ENCODE measurements at places on chromosomes 1 and 21.
A peak's percentile ranks its signal among the peaks of the same experiment; 100 is the strongest.

DNA sequence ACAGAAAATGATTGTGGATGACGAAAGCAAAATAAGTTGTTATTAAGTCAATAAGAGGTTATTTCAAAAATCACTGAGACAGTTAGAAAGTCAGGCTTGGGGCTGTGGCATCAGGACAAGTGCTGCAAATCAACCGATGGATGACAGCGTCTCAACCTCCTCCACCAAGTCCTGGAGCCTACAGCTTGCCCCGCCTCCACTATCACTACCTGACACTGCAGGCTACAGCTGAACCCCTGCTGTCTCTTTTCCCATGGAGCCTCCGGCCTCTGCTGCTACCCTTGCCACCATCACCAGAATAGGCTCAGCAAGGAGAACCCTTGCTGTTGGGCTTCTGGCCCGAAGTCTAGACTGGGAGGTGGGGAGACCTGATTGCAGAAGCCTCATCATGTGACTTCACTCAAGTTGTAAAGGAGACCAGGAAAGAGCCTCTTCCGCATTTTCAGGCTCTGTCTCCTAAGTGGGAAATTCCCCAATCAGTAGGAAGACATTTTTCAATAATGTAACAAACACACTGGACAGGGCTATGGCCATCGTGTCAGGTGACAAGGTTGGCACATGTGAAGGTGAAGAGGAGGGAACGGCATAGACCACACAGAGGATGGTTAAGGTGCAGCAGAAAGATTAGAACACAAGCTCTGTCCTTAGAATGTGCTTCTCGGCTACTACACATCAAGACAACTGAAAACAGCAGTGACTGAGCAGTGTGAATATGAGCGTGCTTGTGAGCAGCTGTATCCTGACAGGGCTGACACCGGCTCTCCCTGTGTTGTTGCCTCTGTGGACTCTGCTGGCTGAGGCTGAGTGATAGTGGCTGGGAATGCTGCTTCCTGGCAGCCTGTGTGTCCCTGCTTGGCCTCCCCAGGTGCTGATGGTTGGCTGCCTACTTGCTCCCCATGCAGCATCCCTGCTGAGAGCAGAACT is 660.7 kb downstream of the PTPRU start:
- no peak for DNase-seq

GRCh38 chr1:181483285-181484195 is at the start of gene CACNA1E:
CACNA1E (plus strand) TSS chr1:181483517; CDS start chr1:181483745, 228 bp downstream.
- DNase-seq: no peak

- peak; percentile 16 for DNase-seq
These were observed 15.3 kb downstream of the CLCC1 start for GRCh38 chr1:108947871-108948525.

DNA sequence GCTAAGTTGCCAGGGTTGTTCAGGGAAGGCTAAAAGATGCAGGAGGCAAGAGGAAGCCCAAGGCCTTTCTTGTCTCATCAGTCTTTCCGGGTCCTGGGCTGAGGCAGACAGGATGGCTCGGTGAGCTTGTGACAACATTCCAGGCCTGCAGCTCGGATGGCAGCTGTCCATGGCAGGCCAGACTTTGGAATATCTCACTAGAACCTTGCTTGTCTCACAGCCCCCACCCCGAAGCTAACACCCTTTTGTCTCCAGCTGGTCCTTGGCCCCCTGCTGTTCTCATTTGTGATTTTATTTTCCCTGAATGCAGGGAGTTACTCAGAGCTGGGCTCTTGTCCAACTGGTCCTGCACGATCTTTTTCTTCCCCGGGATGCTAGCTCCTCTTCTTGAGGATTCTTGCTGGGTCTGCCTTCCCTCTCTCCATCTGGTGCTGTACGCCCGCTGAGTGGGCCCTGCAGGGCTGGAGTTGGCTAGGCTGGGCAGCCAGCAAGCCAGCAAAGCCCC is 477.2 kb upstream of the CAMK1G start:
- DNase-seq: peak; percentile 84

DNA sequence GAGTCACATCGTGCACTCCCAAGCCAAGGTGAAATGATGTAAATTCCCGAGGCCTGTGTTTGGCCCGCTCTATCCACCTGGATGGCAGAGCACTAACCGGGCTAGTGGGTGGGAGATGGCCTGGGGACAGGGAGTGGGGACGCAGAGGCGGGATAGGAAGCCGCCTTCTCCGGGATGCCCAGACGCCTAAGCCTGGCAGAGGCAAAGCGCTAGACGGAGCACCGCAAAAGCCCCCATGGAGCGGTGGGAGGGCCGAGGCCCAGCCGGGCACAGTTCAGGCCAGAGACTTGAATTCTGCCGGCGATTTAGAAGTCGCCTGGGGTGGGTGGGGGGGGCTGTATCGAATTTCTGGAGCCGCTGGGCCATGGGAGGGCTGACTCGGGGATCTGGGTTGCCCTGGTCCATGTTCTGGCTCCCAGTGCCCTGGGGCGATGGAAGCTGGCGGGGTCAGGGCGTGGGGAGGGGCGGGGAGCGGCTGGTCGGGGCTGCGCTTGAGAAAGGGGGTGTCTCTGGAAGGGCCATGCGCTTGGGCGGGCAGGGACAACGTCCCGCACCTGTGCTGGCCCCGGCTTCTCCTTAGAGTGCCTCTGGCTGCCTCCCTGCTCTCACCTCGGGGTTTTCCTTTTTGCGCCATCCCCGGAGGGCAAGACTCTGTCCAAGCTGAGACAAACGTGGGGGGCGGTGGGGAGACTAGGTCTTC is 28.0 kb downstream of the KIAA2013 start:
- no peak for DNase-seq

- DNase-seq: peak; percentile 64
These were observed 9.3 kb upstream of the SRARP start for GRCh38 chr1:15994590-15995351.

DNA sequence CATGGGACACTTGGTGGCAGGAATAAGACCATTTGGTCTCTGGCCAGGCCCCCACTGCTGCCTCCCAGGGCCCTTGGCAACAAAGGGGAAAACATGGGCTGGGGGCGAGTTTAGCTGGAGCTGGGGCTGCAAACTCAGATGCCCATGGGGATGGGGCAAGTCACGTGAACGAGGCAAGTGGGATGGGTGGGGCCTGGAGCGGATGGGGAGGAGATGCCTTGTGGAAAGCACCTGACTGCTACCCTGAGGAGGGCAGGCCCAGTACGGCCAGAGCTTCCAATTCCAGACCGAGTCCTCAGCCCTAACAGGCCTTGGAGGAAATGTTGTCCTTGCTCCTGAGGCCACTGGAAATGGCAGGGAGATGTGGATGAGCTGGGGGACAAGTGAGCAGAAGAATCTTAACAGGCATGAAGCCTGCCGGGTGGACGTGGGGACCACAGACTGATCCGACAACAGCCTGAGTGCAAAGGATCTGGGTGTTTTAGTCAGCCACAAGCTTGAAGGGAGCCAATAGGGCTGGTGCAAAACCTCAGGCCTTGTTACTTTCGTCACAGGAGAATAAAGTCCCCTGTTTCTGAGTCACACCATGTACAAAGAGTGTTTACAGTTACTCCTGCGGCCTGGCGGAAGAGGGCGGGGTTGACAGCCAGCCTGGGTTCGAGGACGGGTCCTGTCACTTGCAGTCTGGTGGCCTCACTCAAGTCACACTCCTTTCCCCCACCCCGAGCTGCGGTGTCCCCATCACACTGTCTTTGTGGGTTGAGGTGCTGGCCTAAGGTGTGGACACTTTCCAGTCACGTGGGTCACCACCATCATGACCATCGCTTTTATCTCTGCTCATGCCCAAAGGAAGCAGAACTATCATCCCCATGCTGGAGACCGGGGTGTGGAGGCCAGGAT is 19.1 kb downstream of the RUNX3 start:
- peak; percentile 55 for DNase-seq

DNA sequence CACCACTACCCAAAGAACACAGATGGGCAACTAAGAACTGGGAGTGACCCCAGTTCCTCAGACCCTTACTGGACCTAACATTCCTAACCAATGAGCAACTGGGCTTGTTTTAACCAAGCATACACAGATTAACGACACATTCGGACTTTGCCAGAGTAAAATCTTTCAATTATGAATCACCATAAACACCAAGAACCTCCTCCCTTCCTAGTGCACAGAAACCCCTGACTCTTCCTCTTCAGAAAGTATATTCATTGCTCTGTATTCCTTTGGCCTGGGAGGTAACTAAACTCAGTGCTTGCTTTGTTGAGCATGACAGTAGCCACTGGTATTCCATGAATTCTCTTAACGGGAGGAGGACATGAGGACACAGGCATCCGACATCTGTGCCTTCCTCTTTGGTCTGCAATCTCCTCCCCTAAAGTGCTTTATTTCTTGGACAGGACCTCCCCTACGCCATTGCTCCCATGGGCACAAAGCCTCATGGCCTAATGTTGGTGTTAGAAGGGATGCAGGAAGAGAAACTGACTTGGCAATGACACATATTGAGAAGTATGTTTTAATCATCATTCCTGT is 42.7 kb downstream of the SEC16B start:
- peak; percentile 91 for DNase-seq

DNA sequence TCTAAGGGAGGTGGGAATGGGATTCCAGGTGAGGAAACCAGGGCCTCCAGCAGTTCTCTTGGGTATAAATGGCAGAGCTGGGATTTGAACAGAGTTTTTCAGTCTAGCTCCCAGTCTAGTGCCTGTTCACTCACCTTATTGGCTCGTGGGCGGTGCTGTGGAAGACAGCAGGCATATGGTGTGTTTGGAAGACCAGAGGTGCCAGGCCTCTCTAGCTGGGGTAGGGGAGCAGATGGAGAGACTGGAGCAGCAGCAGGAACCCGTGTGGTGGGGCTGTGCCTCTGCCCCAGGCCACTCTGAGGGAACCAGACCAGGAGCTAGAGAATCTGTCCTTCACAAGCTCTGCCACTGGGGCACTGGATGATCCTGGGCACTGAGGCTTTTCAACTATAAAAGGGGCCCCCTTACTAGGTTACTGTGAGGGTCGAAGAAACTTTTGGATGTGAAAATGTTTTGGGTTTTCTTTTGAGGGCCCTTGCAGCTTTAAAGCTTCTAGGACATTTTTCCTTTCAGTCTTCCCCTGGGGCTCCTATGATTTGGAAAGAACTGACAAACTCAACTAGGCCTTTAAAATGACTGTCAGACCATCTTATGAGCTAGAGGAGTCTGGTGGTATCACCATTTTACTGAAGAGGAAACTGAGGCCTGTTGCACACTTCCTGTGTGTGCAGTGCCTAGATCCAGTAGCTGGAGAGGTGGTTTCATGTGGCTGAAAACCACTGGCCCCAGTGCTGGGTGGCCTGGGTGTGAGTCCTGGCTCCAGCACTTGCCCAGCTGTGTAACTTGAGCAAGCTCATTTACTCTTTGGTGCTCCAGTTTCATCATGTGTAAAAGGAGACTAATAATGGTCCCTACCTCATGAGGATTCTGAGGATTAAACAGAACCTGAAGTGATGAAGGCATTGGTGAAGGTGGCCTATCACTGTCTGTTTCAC is 6.1 kb downstream of the DMRTB1 start:
- no peak for DNase-seq

- DNase-seq: no peak
These were observed 38.5 kb downstream of the HUNK start for GRCh38 chr21:31911138-31911907.

DNA sequence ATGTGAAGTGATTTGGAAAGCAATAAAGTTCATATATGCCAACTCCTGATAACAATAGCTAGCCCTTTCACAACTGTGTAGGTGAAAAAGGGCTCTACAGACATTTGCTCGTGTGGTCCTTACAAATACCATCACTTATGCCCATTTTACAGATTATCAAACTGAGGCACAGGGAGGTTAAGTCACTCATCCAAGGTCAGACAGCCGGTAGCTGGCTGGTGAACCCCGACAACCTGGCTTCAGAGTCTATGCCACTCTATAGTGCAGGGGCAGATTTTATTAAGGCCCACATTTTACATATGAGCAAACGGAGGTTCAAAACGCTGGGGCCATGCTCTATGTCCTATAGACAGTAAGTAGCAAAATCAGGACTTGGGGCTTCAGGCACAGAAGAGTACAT is 280.5 kb downstream of the RRAGC start:
- DNase-seq: no peak

DNA sequence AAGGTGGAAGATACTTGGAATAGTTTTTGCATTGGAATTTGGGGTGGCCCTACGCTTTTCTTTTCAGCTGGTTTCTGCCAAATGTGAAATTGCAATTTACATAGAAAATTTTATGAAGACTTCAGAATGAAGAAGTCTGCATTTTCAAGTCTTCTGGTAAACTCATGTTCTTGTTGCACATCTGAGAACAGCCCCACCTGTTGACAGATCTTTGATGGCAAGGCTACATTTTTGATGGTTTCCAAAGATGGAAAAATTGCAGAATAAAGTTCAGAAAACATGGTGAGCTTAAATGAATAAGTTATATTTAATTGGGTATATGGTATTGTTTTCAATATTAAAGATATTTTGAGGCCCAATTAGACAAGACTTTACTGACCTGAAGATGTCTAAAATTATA is 25.4 kb downstream of the OLFM3 start:
- no peak for DNase-seq

- peak; percentile 92 for DNase-seq
These were observed 10.4 kb downstream of the JUN start for GRCh38 chr1:58773406-58773840.

- no peak for DNase-seq
These were observed 1.3 kb upstream of the LEMD1 start for GRCh38 chr1:205422993-205423642.

- DNase-seq: no peak
These were observed 400.7 kb upstream of the DAB1 start for GRCh38 chr1:57824535-57824934.

GRCh38 chr1:7430047-7430608 is 341.0 kb upstream of the VAMP3 start:
- DNase-seq: no peak

- no peak for DNase-seq
These were observed 14.3 kb downstream of the ECHDC2 start for GRCh38 chr1:52907068-52907811.

GRCh38 chr21:39040494-39041110 is 142.6 kb downstream of the PSMG1 start:
- DNase-seq: no peak

GRCh38 chr1:228903434-228904071 is 168.3 kb downstream of the RHOU start:
- DNase-seq: peak; percentile 22

DNA sequence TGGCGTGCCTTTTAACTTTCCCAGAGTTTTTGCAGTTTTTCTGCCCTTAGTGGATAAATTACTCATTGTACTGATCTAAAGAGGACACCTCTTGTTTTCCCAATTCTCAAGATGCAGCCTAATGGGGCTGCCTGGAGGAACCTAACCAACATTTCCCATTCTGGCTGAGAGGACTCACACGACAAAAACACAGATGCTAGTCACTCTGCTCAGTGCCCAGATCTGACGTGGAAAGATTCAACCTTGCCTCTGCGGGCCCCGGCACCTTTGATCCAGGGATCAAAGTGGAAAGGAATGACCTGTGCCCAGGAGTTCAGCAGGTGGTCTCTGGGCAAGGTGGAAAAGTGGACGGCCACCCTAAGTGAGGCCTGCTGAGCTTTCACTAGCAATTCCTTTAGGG is 162.4 kb upstream of the FMN2 start:
- no peak for DNase-seq

- DNase-seq: peak; percentile 38
These were observed 123.7 kb upstream of the EDN2 start for GRCh38 chr1:41608211-41608610.
